ENCODE measurements at places on chromosomes 7 and 10. TPM values are rescaled to one million over a fixed set of nuclear protein-coding genes. Genes with fewer than 3 reads are reported as not detected.

CHAT gene
- not detected for total RNA-seq

LRIT2 gene
- not detected for total RNA-seq

UTF1 gene
- total RNA-seq: not detected

NANOS1 gene
- 1.4 TPM for total RNA-seq

MICALL2 gene
- total RNA-seq: 16.2 TPM

PRSS2 gene
- total RNA-seq: not detected

COL13A1 gene
- total RNA-seq: not detected

SHTN1 gene
- 6.9 TPM for total RNA-seq

ZNF488 gene
- 0.13 TPM for total RNA-seq

MET gene
- total RNA-seq: 84.0 TPM

PPP1R3C gene
- total RNA-seq: 175 TPM

NFKB2 gene
- total RNA-seq: 18.5 TPM

PNLIP gene
- not detected for total RNA-seq

CALCR gene
- not detected for total RNA-seq

CPA4 gene
- 250 TPM for total RNA-seq

NAT16 gene
- 0.11 TPM for total RNA-seq

FRAT1 gene
- 2.6 TPM for total RNA-seq

FAS gene
- 33.8 TPM for total RNA-seq

VGF gene
- not detected for total RNA-seq

ATG9B gene
- not detected for total RNA-seq

GDF10 gene
- total RNA-seq: 0.76 TPM

PTPN20 gene
- total RNA-seq: 5.6 TPM

ANKRD1 gene
- total RNA-seq: 0.52 TPM

AGBL3 gene
- total RNA-seq: 1.8 TPM

YKT6 gene
- total RNA-seq: 82.8 TPM

INA gene
- total RNA-seq: 0.13 TPM
